ENCODE measurements at places on chromosomes 7 and 10.

DNA sequence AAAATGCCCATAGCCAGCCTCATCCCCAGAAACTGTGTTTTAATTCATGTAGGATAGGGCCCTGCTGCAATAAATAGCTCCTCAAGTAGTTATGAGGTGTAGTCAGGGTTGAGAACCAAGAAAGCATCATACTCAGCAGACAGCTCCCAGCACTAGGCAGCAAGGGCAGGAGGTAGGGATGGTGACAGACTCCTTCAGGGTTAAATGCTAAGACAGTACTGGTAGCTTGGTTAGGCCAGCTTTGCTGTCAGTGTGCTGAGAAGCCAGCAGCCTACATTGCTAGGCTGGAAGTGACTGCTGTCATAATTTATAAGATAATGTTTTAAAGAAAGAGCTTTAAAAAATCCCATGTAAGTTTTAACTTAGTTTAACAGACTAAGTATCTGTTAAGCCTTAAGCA, 113.9 kb upstream of the IMMP2L start:
- no peak for DNase-seq

GRCh38 chr10:73803680-73804286, 7.6 kb downstream of the NDST2 start:
- DNase-seq = no peak

- no peak for DNase-seq
Measured at GRCh38 chr10:84007482-84007881, 131.8 kb upstream of the GHITM start.

- no peak for DNase-seq
Measured at GRCh38 chr7:68434857-68435256, 1163.4 kb upstream of the AUTS2 start.

GRCh38 chr10:22683140-22683389, 31.3 kb downstream of the PIP4K2A start:
- DNase-seq = no peak

DNA sequence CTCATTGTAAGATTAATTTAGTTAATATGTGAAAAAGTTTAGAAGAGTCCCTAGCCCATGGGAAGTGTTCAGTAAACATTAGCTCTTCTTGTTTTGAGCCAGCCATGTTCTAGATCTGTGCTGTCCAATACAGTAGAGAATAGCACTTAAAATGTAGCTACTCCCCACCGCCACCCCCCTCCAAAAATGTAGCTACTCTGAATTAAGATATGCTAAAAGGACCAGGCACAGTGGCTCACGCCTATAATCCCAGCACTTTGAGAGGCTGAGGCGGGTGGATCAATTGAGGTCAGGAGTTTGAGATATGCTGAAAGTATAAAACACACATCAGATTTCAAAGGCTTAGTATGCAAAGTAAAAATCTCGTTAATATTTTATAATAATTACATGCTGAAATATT, 47.3 kb upstream of the MXI1 start:
- no peak for DNase-seq

DNA sequence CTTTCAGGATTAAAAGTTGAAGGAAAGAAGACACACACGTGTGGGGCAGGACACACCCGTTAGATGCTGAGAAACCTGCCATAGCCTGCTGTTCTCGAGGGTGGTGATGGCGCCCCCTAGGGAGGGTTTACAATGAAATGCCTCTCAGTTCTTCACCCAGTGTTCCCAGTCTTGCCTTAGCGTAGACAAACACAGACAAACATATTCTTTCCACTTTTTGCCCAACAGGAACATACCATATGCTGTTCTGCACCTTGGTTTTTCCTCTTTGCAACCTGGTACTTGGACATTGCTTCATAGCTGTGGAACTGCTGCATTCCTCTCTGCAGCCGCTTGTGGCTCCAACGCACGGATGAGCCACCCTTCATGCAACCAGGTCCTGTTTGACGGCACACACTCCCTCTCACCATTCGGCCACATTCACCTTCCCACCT, 23.3 kb upstream of the HSPA12A start:
- DNase-seq = no peak

DNA sequence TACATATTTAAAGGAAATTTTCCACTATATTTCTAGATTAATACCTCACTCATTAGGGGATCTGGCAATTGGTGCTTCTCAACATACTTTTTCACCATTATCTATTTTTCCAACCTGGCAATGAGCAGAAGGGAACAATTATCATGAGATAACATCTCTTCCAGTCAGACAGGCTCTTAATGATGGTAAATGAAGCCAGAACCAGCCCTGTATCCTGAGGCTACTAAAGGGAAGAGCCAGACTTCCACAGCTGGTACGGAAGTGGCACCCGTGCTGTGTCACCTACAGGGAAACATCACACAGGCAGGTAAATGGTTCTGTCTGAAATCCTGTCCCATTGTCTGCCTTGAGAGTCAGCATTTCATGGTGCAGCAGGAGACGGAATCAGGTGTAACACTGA, 75.9 kb downstream of the ELMO1 start:
- no peak for DNase-seq

- no peak for DNase-seq
Measured at GRCh38 chr10:65358565-65358964, 1567.3 kb upstream of the LRRTM3 start.

GRCh38 chr7:15607529-15608210, 45.9 kb upstream of the AGMO start:
- no peak for DNase-seq

- DNase-seq = no peak
Measured at GRCh38 chr10:87865241-87865881, 1.9 kb downstream of the PTEN start.

DNA sequence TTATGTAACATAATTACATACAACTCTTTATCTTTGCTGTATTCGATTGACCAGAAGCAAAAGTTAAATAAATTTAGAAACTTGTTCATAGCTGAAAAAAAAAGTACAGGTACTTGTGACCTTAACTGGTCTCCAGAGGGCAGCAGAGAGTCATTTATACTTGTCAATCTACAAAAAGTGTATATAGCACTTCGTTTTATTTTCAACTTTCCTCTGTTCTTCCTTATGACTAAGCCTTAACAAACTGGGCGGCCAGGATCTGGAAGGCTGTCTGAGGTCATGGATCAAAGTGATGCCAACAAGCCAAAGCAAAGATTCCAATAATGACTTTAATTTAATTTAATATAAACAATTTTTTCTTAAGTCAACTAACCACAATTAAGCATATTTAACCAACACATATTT, 29.8 kb downstream of the C10orf67 start:
- DNase-seq = no peak
